ENCODE measurements at places on chromosomes 12 and 14.

DNA sequence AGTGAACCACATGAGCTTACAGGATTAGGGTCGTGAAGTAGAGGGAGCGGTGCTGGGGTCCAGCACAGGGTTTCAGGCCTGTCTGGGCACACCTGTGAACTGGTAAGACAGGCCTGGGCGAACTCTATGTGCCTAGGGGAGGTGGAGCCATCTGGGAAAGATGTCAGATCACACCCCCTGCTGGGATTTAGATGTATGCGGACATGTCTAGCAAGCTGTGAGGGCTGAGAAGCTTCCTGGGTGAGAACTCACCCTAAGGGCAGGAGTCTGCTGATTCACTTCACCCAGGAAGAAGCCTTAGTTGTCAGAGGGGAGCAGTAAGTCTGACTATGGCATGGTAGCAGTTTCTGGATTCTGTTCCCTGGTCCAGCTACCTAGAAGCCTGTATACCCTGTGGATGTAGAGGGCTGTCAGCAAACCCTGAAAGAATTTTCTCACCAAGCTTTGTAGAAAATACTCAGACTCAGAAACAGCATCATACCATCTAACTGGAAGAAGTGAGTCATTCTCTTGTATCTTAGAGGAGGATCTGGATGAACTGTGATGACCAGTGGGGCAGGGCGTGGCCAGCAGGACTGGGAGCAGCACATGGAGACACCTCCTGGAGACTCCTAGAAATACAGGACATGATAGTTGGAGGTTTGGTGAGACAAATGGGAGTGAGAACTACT lies 11.2 kb upstream of the PYGL start:
- no peak for DNase-seq

- DNase-seq = peak; percentile 69
Measured at GRCh38 chr12:111313833-111314259, 55.0 kb downstream of the PHETA1 start.

- no peak for DNase-seq
Measured at GRCh38 chr14:57487771-57488170, 5.9 kb downstream of the CCDC198 start.

DNA sequence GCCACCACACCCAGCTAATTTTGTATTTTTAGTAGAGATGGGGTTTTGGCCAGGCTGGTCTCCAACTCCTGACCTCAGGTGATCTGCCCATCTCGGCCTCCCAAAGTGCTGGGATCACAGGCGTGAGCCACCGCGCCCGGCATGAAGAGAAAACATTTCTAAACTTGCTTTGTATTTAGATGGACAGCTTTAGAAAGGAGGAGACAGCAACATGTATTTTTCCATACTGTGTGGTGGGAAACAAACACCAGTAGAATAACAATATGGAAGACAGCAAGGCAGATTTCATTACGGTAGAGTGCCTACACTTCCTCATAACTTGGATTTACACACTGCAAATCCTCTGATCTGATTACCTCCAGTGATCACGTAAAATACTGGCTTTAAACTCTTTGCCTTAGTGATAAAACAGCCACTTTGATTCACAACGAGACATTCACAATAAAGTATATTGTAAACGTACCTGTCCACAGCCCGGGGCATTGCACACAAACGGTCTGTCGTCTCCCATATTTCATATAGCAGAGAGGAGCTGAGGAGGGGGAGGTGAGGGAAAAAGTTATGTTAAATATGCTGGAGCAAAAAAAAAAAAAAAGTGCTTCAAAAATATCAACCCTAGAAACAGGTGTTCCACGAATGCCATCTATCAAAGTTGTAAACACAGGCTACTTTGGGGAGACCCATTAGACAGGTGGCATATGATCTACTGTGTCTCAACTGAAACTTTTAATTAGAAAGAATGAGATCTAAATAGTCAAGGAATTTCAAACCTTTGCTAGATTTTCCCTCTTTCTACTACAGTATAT lies 25.5 kb downstream of the ATF7 start:
- no peak for DNase-seq

DNA sequence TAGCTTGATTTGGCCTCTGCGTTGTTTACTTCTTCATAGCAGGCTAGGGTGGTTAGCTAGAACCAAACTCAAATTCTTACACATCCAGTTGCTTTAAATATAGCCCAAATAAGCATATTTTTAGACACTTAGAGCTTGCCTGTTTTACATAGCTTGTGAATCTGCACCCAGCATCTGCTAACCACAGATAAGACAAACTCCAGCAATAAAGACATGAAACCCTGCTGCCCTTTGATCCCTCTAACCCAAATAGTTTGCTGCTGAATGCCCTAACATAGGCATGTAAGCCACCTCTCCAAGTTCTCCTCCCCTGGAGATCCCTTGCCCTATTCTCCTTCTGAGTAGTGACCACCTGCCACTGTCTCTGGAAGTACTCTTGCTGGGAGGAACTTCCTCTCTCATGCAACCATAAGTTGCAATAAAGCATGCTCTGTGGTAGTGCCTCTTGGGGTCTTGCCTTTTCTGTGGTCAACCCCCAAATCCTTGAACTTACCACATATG lies 185.6 kb downstream of the TMEM117 start:
- no peak for DNase-seq

DNA sequence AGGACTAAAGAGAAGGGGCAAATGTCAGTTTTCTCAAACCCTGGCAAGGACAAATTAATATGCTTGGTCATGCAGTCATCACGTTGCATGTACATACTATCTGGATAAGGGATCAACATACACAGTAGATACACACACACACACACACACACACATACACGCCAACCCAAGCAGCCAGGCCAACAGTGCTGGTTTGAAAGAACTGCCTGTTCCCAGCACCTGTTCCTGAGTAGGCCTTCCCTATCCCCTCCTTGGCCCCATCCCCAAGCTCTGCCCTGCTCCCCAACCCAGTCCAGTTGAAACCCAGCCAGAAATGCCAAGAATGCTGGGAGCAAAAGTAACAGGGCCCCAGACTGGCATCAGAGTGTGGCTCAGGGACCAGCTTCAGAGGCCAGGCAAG lies 4.4 kb downstream of the ITGA7 start:
- no peak for DNase-seq

DNA sequence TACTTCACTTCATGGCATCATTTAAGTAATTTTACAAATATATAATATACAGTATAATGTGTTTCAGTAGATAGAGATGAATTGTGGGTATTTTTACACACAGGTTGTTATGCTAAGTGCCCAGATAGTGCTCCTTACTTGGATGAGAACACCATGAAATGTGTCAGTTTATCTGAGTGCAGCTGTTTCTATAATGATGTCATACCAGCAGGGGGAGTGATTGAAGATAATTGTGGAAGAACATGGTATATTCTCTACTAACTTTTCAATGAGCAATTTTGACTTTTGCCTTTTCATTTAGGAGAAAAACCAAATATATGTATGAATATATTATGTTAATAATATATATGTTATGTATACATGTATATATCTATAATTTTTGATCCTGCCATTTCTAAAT lies 221.6 kb downstream of the LRRK2 start:
- DNase-seq = no peak

DNA sequence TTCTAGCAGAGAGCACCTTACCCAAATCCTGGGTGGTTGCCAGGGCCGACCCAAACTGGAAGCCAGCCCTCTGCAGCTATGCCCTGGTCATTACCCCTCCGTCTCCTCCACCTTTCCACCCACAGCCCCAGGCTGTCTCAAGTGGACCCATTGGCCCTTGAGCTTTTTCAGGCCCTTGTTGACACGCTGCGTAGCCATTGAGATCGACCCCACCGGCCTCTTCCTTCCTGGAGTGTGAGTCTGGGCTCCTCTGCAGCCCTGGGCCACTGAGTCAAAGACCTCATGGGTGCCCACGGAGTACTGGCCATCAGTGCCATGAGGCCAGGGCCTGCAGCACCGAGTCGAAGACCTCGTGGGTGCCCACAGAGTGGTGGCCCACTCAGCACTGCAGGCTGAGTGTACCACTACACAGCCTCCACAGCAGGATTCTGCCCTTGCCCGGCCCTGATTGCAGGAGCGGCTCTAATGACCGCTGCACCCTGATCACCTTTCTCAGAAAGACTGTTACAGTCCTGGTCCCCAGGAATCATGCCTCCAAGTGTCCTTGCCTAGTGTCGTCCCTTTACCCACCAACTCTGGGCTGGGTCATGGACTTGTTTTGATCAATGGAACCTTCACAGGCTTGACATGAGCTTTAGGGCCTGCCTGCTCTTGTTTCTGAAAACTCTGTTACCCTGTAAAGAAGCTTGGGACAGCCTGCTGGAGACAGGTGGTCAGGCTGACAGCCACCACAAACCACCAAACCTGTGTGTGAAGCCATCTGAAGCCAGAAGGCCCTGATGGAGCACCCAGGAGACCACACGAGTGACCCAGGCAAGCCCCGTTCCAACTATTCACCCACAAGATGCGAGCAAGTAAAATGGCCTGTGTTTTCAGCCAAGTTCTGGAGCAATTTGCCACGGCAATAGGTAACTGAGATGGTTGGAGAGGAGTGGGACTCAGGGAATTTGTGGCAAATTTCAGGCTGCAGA lies 39.6 kb upstream of the TRAF3 start:
- DNase-seq = no peak

GRCh38 chr14:32618991-32619390 lies 289.9 kb downstream of the AKAP6 start:
- DNase-seq = no peak
